GM03348 (cell line): ENCODE measurements at places on chromosomes 6 and 20.

DNA sequence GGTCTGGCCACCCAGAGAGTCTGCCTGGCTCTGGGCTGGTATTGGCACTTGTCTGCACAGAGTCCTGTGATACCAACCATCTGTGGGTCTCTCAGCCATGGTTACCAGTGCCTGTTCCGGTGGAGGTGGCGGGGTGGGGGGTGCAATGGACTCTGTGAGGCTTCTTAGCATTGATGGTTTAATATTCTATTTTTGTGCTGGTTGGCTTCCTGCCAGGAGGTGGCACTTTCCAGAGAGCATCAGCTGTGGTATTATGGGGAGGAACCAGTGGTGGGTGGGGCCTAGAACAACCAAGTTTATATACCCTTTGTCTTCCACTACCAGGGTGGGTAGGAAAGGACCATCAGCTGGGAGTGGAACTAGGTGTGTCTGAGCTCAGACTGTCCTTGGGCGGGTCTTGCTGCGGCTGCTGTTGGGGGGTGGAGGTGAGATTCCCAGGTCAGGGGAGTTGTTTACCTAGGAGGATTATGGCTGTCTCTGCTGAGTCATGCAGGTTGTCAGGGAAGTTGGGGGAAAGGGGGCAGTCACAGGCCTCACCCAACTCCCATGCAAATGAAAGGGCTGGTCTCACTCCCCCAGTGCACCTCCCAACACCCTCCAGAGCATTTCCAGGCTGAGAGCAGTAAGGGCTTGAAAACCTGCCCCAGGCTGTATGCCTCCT, 117.5 kb downstream of the FLRT3 start:
- no peak for DNase-seq

GRCh38 chr6:81875782-81876293, 123.4 kb upstream of the TENT5A start:
- no peak for DNase-seq

DNA sequence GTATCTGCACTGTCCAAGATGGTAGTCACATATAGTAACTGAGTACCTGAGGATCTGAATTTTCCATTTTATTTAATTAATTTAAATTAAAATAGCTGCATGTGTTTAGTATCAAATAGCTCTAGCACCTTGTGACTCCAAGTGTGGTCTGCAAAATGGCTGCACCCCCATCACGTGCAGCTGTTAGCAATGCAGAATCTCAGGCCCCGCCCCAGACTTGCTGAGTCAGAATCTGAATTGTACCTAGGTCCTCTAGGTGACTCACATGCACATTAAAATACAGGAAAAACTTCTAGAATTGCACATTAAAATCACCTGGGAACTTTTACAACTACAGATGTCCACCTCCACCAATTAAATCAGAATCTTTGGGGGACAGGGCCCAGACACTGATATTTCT, 19.2 kb upstream of the FAM83C start:
- no peak for DNase-seq

DNA sequence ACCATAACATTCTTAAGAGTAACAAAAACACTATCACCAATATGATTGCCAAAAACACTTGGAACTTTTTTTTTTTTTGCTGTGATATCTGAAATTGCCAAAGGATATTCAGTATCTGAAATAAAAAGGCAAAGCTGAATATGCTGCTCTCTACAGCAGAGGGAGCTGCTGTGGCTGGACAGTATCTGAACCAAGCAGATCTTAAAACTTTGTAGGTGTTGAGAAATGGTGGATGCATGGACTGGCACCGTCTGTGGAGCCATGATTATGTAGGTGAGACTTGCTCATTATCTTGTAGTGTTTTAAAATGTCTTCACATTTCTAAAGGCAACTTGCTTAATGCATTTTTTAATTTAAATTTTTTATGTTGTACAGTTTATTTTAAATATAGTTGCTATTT, 9.2 kb downstream of the PDCD2 start:
- peak; percentile 24 for DNase-seq

- DNase-seq, result no peak
Measured at GRCh38 chr6:70157086-70157485, 145.8 kb downstream of the COL9A1 start.

DNA sequence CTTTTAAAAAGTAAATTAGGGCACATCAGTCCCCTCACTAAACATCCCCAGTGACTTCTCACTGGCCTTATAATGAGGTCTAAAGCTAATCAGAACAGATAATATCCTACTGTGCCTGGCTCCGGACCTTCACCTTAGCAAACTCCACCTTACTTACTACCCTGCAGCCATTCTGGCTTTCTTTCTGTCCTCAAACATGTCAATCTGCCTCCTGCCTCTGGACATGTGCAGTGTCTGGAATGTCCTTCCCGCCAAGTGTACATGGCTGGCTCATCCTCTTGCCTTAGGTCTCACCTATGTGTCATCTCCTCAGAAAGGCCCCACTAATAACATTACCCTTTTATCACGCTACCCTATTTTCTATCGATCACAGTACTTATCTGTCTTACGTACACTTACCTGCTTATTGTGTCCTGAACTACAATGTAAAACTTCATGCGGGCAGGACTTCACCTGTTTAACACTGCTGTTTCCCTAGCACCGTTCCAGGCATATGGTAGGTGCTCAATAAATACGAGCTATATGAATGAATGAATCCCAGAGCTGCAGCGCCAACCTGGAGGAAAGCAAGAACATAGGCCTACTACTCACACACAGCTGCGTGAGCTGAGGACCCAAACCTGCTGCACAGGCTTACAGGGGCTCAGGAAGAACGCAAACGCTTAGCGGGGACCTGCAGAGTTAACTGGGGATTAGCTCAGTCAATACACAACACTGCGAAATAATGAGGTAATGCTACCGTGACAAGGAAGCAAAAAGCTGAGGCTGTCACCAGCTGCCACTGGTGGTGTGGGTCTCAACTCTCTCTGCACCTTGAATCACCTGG, 991 bp downstream of the UQCC2 start:
- no peak for DNase-seq

DNA sequence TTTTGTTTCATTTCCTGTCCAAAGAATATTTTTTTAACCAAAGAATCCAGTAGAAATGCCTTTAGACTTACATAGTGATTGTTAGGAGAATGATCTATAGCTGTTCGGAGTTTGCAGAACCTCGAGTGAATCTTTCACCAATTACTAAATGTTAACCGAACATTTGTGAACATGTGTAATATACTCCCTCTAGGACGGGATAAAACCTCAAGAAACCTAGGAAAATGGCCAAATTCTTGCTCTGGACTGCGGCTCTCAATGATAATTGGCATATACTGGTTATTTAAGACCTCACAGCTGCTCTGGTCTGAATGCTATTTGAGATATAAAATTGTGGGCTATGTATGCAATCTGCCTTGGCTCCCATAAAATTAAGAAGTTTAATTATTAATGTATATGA, 137.1 kb downstream of the PACRG start:
- DNase-seq, result no peak

- no peak for DNase-seq
Measured at GRCh38 chr20:35604449-35604747, 11.2 kb upstream of the SPAG4 start.

DNA sequence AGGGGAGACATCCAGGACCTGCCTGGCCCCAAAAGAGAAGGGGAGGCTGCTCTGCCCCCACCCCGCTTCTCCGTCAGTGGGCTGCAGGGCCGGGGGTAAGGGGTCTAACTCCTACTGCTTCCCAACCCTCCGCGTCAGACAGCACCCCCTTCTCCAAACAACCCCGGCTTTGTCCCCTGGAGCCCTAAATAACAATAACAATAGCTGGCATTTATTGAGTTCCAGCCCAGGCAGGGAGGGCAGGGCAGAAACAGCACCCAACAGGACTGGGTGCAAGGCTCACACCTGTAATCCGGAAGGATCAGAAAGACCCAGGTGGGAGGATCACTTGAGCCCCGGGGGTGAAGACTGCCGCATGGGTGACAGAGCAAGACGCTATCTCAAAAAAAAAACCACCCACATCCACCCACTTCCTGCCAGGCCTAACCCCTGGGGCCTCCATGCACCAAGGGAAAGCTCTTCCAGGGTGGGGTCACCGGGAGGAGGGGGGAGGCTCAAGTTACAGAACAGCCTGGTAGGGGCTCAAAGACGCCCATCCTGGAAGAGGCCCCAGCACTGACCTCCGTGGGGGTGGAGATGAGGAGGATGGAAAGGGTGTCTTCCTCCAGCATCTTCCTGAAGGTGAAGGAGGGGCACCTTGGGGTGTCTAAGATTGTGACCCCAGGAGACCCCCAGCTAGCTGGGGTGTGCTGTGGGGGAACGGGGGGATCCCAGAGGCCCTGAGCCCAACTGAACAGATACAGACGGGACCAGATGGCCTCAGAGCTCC, 1.3 kb upstream of the FNDC11 start:
- no peak for DNase-seq

GRCh38 chr20:23164176-23164601, 78.1 kb upstream of the CD93 start:
- no peak for DNase-seq

DNA sequence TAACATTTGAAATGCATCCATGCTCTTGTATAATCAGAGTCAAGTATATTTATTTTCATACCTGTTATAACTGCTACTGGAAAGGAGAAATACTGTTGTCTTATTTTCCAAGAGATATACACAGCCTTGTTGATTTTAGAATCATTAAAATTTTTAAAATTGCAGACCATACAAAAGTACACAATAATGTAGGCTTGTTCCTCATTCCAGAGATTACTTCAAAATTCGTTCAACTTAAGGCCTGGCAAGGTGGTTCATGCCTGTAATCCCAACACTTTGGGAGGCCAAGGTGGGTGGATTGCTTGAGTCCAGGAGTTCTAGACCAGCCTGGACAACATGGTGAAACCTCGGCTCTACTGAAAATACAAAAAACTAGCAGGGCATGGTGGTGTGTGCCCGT, 6.1 kb downstream of the RNF114 start:
- no peak for DNase-seq

DNA sequence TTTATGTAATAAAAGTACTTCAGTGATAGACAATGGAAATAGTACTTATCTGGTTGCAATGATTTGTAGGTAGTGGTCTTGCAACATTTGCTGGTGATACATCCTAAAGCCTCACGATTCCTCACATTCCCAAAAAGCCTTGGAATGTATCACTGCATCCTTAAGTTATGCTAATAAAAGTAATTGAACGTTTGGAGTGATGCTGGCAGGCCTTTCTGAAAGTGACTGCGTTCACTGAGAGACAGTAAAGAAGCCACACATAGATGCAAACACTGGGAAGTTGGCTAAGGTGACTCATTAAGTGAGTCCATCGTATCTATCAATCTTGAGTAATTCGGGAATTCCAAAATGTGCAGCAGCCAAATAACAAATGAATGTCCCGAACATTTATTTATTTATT, 444.1 kb upstream of the SOX4 start:
- peak; percentile 58 for DNase-seq

DNA sequence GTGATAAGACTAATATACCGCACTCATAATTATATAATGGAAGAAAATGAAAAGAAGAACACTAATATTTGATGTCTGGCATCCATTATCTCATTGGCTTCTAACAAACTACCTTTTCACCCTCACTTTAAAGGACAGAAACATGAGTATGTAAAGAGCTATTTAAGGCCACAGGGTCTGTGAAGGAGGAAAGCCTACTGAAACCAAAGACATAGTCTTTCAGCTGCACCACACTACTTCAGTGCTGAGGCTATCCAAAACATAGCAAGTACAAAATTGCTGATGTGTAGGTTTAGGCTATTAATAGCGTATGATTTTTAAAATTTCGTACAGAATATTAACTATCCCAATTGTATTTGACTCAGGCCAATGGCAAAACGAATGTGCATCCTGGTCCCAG, 38.2 kb upstream of the SLC2A12 start:
- no peak for DNase-seq

GRCh38 chr6:75602246-75603105, 796 bp downstream of the SENP6 start:
- DNase-seq, result peak; percentile 63

DNA sequence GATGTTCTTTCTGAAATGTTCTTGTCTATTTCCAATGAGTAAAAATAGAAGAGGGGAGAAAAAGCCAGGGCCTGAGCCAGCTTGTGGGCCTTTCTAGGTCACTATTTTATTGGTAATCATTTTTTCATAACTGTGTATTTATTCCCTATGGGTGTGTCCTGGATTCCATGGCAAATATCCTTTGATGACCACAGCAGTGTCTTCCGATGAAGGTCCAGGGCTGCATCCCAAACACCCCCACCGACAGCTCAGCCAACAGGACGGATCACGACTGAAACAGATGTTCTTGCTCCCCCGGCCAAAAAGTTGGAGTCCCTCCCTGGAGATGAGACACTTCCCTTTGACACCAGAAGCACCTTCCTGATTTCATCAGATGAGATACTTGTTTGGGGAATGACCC, 105.4 kb upstream of the PLEKHG1 start:
- DNase-seq, result no peak

DNA sequence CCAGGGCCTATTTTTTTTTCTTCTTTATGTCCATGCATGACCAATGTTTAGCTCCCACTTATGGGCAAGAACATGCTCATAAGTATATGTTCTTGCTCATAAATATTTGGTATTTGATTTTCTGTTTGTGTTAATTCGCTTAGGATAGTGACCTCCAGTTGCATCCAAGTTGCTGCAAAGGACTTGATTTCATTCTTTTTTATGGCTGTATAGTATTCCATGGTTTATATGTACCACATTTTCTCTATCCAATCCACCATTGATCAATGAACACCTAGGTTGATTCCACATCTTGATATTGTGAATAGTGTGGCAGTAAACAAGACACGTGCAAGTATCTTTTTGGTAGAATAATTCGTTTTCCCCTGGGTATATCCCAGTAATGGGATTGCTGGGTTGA, 78.1 kb downstream of the RTN4IP1 start:
- DNase-seq, result no peak

DNA sequence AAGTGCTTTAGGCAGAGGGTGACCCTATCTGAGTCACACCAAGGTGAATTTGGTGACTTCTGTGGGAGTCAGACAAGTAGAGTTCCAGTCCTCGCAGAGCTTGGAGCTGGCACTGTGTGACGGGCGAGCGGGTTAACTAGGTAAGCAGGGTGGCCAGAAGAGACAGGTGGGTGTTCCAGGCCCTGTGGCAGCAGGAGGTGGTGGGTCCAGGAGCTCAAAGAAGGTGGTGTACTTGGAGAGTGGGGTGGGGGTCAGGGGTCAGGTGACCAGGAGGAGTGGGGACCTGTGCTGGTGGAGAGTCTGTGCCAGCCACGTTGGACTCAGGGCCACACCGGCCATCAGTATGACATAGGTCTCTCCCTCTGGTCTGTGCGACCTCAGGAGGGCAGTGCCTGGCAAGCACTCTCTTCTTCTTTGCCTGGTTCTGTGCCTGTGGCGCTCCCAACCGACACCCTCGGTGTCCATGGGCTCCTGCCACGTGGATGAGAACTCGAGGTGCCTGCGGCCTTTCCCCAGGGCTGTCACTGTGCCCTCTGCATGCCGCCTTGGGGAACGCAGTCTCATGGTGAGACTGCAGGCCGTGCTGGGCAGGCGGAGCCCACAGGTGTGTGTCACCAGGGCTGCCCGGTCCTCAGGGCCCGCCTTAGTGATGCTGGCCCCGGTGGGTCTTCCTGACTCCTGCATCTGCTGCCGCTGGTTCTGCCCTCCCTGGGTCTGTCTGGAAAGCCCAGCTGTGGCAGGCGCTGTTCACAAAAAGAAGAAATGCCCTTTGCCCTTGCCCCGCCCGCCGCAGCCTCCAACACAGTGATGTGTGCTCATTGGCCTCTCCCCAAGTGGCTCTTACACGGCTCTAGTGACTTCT, 1.6 kb downstream of the MRGBP start:
- DNase-seq, result no peak

GRCh38 chr6:158516098-158516497, 43.8 kb upstream of the TMEM181 start:
- DNase-seq, result no peak
